ENCODE measurements at places on chromosomes 7 and 10.
A peak's percentile ranks its signal among the peaks of the same experiment; 100 is the strongest.

GRCh38 chr7:29989257-29989995 is at the start of gene SCRN1:
SCRN1 (minus strand) TSS chr7:29989801; CDS start chr7:29969067, 20,734 bp downstream.
- DNase-seq = peak; percentile 8

- DNase-seq = no peak
These were observed 1.0 kb downstream of the BUD31 start for GRCh38 chr7:99409806-99410205.

GRCh38 chr10:26939290-26939961 is 78.7 kb upstream of the ABI1 start:
- DNase-seq = no peak

DNA sequence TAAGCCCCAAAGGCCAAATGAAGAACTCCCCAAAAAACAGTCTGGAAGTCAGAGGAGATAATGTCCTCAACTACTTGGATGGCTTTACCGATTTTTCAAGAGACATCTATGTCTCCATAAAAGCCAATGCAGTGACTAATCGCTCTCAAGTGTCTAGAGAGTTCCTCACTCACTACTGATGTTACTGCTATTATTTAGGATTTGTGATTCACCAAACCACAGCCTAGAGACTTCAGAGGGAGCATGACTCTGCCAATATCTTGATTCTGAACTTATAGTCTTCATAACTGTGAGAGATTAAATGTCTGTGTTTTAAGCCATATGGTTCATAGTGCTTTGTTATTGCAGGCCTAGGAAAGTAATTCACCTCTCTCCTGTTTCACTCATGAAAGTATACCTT is 160.2 kb downstream of the IPMK start:
- DNase-seq = no peak

GRCh38 chr10:74227697-74228424 is 76.8 kb downstream of the ADK start:
- DNase-seq = no peak

DNA sequence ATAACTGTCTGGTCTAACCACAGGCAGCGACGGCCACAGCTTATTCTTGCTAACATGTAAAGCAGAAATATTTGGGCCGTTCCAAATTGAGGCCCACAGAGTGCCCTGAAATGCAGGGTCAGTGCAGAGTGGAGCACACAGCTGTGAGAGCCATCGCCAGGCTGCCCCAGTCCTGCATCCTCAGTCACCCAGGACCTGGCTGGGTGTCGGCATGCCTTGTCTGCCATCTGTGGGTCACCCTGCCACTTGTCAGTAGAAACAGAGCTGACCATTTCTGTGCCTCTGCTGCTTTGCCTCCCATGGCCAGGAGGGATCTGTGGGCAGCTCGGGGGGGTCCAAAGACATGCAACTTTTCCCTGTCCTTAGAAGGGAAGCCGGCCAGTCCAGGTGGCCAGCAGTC is 57.3 kb upstream of the BTBD16 start:
- no peak for DNase-seq

DNA sequence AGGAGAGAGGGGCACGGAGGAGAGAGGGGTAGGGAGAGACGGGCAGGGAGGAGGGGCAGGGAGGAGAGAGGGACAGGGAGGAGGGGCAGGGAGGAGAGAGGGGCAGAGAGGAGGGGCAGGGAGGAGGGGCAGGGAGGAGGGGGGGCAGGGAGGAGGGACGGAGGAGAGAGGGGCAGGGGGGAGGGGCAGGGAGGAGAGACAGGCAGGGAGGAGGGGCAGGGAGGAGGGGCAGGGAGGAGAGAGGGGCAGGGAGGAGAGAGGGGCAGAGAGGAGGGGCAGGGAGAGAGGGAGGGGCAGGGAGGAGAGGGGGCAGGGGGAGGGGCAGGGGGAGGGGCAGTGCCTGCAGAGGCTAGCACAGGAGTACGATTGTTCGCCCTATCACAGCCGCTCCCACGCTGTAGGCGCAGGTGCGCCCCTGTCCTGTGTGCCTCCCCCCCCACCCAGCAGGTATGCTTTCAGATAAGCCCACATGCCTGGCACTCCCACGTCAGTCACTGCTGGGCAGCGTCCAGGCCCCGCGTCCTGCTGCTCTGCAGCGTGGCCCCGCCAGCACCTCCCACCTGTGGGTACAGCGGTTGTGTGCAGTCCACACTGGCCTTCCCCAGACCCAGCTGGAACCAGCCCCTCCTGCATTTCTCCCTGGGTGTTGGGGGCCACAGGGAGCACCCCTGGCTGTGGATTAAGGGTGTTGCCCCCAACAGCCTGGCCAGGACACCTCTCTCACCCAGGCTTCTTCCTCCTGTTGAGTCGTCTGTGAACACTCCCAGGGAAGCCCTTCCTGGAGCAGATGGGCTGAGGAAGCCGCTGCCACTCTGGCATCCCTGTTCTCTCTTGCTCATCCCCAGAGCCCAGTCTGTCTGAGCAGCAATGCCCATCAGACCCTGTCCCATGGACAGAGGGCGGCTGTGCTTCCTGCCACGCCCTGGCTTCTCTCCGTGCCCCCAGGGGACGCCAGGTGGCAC is 10.8 kb downstream of the NKX6-2 start:
- DNase-seq = no peak

- DNase-seq = no peak
These were observed 15.1 kb upstream of the GET4 start for GRCh38 chr7:861222-861621.

GRCh38 chr7:44184206-44184872 is 4.9 kb downstream of the GCK start:
- DNase-seq = no peak

DNA sequence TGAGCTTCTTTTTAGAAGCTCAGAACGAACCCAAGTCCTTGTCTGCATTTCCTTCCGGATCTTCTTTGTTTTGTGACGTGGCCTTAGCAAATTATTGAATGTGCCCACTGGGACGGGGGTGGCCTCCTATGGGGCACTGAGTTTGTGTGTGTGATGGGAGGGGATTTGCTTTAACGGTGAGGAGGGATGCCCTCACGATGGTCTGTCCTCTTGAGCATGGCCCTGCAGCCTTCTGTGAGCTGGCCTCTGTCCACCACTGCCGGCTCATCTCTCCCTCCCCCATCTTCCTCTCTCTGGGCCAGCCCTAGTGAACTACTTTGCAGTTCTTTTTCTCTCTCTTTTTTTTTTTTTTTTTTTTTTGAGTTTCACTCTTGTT is 62.9 kb upstream of the MKRN1 start:
- no peak for DNase-seq

DNA sequence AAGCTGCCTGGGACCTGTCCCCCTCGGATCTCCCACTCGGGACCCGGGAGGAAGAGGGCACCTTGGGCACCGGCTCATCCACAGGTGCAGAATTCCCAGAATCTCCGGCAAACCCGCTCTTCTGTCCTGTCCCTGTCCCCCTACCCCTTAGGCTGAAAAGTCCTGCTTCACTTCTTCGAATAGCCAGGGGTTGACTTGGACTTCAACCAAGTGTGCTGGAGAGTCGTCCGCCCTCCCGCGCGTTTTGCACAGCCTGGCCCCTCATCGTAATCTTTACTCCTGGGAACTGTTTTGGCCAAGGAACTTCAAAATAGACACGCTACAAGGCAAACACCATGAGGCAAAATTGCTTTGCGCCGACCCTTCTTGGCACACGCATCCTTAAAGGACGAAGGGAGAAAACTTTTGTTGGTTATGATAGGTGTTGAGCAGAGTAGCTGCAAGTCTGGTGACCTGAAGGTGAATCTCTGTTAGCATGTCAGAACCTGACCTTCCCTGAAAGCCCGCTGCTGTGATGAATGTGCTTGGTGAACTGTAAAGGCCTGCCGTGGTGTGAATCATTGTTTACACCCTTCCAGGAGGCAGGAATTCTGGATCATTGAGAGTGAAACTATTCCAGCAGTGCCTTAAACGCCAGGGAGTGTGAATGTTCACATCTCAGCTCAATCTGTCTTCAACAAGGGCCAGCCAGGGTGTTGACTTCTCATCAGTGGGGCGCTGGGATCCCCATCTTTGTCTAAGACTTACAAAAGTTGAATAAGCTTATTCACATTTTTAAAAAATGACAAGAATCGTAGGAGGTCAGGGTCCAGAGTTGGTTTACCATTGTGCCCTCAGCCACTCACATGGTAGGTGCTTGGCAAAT is 589 bp upstream of the RAPGEF5 start:
- DNase-seq = no peak

- DNase-seq = no peak
These were observed 252.3 kb upstream of the GLI3 start for GRCh38 chr7:42489299-42489698.

GRCh38 chr10:81817596-81818170 is 57.3 kb upstream of the NRG3 start:
- DNase-seq = no peak

- DNase-seq = no peak
These were observed 207.1 kb upstream of the ADCY1 start for GRCh38 chr7:45367026-45367425.

GRCh38 chr10:45373576-45374349 is at the start of gene ALOX5:
ALOX5 (plus strand) TSS chr10:45374216; CDS start chr10:45374280, 64 bp downstream.
- DNase-seq = no peak

DNA sequence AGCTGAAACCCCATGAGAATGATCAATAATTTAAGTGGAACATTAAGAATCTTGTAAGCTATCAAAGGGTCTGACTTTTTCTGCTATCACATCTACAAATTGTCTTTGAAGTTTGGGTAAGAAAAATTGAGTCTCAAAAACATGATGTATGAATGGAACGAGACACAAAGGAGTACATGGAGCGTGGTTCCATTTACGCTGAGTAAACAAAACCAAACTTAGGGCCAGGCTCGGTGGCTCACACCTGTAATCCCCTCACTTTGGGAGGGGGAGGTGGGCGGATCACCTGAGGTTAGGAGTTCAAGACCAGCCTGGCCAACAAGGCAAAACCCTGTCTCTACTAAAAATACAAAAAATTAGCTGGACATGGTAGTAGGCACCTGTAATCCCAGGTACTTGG is 24.3 kb downstream of the SMC3 start:
- no peak for DNase-seq

DNA sequence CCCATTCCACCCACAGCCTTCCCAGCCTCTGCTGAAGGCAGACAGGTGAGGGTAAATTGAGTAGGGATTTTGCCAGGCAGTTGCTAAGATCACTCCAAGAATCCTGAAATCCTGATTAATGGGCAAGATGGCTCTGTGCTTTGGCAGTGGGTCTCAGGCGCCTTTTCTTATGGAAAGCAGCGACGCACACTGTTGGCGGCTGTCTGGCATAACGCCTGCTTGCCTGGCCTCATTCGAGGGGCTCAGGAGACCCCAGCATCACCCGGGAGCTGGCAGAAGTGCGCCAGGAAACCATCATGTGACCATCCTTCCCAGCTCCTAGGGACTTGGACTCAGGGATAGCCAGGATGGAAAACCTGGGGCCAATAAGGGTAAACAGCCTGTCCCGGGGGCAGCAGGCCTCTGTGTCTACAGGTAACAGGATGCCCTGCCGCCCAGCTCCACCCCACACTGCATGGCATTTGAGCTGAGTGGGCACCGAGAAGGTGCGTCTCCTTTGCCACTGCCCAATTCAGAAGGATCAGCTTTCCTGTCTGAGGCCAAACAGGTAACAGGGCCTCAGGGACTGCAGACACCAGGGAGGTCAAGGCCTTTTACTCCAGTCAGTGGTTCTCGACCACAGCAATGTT is 98.6 kb downstream of the FAM53B start:
- no peak for DNase-seq

Measured in activated CD8-positive, alpha-beta memory T cell treated with anti-CD3 and anti-CD28 coated beads for 1 hour (primary cell).